ENCODE measurements at places on chromosomes 16 and 17.

DNA sequence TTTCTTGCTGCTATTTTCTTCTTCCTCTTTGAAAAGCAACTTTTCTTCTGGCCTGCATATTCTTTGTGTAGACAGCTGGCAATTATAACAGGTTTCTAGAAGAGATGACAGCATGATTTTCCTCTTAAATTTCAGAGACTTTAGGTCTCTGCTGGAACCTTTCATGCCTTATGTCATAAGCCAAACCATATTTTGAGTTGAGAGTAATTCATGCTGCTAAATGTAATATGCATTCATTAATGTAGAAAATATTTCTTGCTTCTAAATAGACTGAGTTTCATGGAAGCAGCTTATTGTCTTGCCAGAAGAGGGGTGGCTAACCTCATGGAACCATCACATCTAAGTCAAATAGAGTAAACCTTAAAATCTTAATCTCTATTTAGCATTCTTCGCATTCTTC is 25.9 kb upstream of the ABCA9 start:
- peak; percentile 64 for DNase-seq

DNA sequence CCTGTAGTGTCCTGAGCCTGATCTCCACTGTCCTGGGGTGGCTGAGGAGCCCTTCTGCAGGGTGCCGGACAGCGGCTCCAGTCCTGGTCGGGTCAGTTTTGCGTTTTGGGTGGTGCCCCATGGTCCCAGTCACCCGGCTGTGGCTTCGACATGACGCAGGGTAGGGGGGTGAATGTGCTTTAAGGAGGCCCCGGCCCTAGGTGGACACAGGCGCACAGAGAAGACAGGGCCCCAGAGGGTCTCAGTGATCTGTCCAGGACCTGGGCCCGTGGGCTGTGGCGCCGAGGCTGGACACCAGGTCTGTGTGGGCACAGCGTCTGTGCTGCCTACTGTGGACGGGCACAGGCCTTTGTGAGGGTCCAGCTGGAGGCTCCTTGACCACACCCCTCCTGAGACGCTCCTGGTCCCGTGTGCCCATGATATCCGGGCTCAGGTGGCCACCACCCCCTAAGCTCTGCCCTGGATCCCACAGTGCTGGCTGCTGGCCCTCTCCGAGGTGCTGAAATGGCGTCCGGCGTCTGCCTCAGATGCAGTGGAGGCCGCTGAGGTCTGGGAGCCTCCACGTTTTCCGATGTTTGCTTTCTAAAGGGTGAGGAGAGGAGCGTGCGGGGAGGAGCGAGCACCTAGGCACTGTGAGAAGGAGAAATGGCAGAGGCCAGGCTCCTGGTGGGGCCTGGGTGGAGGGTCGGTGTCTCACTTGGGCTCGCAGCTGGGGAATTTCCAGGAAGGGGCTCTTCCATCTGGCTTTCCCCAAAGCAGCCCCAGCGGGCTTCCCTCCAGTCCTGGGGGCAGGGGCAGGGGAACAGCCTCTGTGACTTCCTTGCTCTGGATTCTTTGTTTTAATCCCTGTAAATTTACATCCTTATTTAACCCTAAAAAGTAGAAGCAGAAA is 56.1 kb upstream of the ACSF3 start:
- no peak for DNase-seq

GRCh38 chr17:31490019-31490650 is 98.7 kb downstream of the RAB11FIP4 start:
- DNase-seq = no peak

DNA sequence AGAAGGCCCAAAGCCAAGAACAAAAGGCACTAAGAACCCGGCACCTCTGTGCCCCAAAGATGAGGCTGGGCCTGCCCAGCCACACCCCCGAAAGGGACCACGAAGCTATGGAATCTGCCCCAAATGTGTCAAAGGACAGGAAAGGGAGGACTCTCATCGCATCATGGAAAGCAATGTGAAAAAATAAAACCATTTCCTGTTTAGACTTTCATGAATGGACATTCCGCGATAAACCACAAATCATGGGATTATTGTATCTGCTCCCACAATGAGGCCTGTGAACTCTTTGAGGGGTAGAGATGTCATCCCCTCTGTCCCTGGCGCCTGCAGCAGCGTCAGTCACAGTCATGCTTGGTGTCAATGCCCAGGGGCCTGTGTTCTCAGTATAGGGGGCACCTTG is 135.0 kb downstream of the COPRS start:
- DNase-seq = no peak

- no peak for DNase-seq
Measured at GRCh38 chr16:22292320-22292719, 4.9 kb upstream of the POLR3E start.

- DNase-seq = no peak
Measured at GRCh38 chr17:3503285-3503684, 27.5 kb downstream of the ASPA start.

DNA sequence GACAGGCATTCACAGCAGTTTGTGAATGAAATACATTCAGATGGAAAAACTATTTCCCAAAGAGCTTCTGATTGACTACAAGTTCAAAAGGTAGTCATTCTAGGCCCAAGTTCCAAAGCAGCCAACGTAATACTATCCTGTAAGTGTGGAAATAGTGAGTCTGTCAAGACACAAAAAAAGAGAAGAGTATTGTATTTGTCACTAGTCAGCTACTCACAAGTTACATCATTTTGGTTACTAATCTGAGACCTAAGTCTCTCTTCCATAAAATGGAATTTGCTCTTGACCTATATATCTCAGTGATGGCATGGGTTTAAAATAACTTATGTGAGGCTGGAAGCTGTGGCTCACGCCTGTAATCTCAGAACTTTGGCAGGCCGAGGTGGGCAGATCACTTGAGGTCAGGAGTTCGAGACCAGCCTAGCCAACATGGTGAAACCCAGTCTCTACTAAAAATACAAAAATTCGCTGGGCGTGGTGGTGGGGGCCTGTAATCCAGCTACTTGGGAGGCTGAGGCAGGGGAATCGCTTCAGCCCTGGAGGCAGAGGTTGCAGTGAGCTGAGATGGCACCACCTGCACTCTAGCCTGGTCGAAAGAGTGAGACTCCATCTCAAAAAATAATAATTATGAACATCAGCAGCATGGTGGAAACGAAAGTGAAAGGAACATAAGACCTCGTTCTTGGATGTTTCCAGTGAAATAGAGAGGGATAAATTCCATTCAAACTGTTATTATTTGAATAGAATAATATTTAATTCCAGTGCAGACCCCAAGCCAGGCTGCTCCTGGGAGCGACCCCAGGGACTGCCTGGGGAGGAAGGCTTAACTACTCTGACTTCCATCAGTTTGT is 2.9 kb downstream of the CMC2 start:
- DNase-seq = no peak

GRCh38 chr17:82465023-82465603 is 6.6 kb downstream of the NARF start:
- DNase-seq = no peak

- no peak for DNase-seq
Measured at GRCh38 chr16:84007965-84008364, 34.6 kb downstream of the SLC38A8 start.

GRCh38 chr17:61209525-61209924 is 190.1 kb upstream of the TBX2 start:
- DNase-seq = no peak

- no peak for DNase-seq
Measured at GRCh38 chr16:11668623-11669379, 546 bp downstream of the SNN start.

- no peak for DNase-seq
Measured at GRCh38 chr16:89031715-89032659, 55.0 kb upstream of the CBFA2T3 start.

DNA sequence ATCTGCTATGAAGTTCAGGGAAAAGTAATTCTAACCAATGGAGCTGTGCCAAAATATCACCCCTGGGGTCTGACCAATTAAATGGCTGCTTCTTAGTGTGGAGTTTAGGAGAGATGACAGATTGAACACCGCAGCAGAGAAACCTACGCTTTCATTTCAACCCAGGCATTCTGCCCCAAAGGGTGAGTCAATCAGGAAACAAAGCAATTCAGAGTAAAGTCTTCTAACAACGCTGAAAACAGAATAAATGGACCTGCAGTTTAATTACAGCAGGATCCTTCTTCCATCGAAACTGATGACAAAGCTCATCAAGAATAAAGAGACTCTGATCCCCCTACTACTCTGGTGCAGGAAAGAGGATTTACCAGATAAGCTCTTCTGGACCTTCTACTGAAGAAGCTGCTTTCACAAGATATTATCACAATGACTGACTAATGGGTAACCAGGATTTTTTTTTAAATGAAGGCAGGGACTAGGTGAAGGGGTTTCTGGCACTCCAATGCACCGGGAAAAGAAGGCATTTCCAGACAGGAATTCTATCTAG is 16.7 kb downstream of the RFFL start:
- no peak for DNase-seq

DNA sequence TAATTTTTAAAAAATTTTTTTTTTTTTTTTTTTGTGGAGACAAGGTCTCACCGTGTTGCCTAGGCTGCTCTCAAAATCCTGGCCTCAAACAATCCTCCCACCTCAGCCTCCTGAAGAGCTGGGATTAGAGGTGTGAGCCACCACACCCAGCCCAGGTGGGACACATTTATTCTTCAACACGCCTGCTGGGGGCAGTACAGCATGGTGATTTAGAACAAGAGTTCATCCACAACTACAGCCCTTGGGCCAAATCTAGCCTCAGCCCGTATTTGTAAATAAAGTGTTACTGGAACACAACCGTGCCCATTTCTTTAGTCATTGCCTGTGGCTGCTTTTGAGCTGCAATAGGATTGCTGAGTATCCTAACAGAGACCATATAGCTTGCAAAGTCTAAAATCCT is 92.8 kb downstream of the KATNIP start:
- DNase-seq = no peak

DNA sequence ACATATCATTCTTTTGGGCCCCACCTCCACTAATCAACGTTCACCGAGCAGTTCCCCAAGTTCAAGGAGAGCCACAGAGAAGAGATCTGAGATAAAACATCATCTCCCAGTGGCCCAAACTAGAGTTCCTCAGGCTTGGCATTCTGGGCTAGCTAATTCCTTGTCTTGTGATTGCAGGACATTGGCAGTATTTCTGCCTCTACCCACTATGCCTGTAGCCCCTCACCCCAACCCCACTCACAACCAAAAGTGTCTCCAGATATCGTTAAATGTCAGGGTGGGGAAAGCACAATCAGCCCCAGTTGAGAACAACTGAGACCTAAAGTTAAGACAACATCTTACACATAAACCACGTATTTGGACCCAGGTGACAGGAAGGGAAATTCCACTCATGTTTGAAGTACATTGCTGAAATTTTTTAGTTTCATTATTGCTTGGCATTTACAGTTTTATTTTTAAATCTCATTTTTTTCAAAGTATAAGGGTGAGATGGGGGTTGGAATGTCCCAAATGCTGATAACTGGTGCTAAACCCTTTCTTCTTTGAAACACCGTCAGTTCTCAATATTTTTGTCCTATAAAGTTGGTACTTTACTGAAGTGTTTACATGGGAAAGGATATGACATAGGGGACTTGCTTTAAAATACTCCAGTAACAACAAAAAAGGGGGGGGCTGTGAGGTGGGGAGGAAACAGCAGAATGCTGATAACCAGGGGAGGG is 13.6 kb downstream of the ZC3H7A start:
- no peak for DNase-seq

GRCh38 chr17:58527949-58528348 is 13.5 kb upstream of the MTMR4 start:
- no peak for DNase-seq

GRCh38 chr17:77142689-77143088 is 1.9 kb downstream of the SEC14L1 start:
- no peak for DNase-seq

GRCh38 chr17:2611627-2612026 is 18.2 kb downstream of the PAFAH1B1 start:
- no peak for DNase-seq

DNA sequence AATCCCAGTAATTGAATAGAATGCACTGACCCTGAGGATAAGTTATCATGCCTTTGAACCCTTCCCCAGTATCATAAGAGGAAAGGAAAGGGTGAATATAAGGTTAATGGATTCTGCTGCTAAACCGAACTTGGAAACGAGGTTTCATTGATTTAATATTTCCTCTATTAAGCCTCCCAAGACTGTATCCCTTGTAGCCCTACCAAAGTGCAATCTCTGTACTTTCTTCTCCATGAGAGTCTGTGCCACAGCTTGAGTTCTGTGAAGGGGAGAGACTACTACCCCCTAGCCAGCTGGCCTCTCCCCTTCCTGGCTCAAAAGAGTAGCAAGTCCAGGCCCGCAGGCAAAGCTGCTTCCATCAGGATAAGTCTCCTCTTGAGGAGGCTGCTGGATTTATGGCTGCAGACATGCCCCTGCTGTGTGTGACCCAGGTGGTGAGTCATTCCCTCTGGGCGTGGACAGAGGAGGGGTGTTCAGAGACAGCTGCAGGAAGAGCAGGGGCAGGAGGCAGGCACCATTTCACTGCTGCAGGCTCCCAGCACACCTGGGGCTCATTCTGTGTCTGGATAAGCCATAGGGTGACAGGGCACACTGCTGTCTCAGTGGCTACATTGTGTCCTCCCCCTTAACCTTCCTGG is 58.4 kb downstream of the TOM1L2 start:
- peak; percentile 49 for DNase-seq

DNA sequence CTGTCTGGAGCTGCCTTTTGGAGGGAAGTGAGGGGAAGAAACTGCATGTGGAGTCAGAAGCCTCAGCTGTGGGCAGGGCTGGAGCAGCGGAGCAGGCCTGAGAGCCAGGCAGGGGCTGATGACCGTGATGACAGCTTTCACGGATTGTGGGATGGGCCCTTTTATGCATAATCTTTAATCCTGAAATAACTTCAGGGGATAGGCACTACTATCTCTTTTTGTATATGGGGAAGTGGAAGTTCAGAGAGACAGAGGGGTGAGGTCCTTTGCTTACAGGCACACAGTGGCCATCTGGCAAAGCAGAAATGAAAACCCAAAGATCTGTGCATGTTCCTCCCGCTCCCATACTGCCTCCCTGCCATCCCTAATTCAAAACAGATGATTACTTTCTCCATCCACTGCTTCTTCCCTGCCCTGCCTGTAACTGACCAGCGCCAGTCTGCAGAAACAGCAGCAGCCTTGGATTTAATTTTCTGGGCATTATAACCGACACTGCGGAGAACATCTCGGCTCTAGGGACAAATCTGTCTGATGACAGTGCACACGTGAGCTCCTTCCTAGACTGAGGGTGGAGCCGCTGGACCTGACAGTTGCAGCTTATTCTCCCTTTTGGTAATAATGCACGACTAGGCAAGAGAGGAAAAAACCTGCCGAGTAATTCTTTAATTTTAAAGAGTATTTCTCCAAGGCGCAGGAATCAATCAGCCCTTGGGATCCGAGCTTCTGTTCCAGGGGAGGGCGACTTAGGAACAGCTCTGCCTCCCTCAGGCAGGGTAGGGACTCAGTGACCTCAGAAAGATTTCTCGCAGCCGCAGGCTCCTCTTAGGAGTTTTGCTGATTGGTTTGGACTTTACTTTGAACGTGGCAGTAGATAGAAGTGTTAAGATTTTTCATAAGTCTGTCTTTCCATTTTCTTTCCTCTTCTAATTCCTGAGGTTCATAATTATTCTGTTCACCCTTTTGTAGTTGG is 95.4 kb downstream of the UTP18 start:
- peak; percentile 21 for DNase-seq

- no peak for DNase-seq
Measured at GRCh38 chr16:30692396-30693064, 6.4 kb upstream of the SRCAP start.

- DNase-seq = peak; percentile 34
Measured at GRCh38 chr16:69917739-69918138, 33.4 kb upstream of the CLEC18A start.

GRCh38 chr16:14263011-14263410 is 191.9 kb downstream of the MRTFB start:
- no peak for DNase-seq
